ENCODE measurements at places on chromosomes 4 and X. TPM values are rescaled to one million over a fixed set of nuclear protein-coding genes. Genes with fewer than 3 reads are reported as not detected.

The PRDM8 gene
- 0.10 TPM for total RNA-seq

The GNPDA2 gene
- 16.6 TPM for total RNA-seq

The FAM9B gene
- total RNA-seq, result not detected

- no peaks in the 10 kb centered on the region for H3K4me1 ChIP-seq
- H3K27ac ChIP-seq, result no peak within 1 kb of the TSS
- H3K36me3 ChIP-seq, result no peaks in the 10 kb centered on the region
- H3K4me3 ChIP-seq, result no peak within 1 kb of the TSS
- H3K27me3 ChIP-seq, result peaks cover 45% of the 10 kb centered on the region
- DNase-seq, result no peak
Observed at GRCh38 chr4:70591955-70592582, at the start of gene AMBN. Gene AMBN (plus strand): TSS chr4:70592256. CDS start chr4:70592359, 103 bp downstream.

DNA sequence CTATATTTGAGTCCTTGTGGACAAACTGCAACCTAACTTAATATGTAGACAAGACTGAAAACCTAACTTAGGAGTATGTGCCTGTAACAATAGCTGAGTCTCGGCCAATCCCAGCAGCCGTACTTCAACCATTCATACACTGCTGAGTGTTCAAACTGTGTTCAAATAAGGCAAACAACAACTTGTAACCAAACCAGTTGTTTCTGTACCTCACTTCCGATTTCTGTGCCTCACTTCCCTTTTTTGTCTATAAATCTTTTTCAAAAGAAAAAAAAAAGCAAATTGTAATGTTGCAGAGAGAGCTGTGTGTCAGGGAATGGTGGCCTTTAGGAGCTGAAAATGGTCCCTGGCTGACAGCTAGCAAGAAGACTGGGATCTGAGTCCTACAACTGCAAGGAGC is 46.0 kb downstream of the GEMIN8 start:
- DNase-seq, result no peak
- no peak overlapping the region for H3K4me3 ChIP-seq
- no peaks in the 10 kb centered on the region for H3K36me3 ChIP-seq
- no peak overlapping the region for H3K27ac ChIP-seq
- H3K4me1 ChIP-seq, result no peaks in the 10 kb centered on the region
- H3K27me3 ChIP-seq, result no peaks in the 10 kb centered on the region

DNA sequence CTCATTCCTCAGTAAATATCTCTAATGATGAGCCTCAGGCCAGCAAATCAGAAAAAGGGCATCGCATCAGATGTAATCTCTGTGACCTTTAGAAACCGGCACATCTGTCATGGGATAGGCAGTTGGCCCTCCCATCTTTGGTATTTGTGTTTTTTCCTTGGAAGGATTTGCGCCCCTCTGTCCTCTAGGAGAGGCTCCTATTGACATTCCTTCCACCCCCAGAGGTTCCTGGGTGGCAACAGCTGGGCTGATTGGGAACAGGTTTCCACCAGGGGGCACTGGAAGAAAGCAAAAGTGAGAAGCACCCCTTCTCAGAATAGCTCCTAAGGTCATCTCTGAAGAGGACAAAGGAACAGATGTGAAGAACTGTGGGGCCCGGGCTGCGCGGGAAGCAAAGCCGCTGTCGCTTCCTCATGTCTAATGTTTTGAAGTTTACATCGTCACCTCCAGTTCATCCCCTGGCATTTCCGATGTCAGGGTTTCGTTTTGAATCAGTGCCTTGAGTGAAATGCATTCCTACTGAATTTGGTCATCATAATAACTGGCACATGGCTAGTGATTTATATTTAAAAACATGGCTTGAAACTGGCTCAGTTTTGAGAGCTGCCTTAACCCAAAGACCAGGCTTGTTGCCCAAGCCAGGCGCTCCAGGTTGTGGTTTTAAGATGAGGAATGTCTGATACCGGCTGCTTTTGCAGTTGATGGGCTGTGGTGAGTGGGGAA is 6.2 kb downstream of the TXK start:
- H3K36me3 ChIP-seq, result no peaks in the 10 kb centered on the region
- peak overlapping the region; percentile 87 for H3K27ac ChIP-seq
- peak overlapping the region; percentile 69 for H3K4me3 ChIP-seq
- peaks cover 13% of the 10 kb centered on the region for H3K4me1 ChIP-seq
- no peak for DNase-seq

DNA sequence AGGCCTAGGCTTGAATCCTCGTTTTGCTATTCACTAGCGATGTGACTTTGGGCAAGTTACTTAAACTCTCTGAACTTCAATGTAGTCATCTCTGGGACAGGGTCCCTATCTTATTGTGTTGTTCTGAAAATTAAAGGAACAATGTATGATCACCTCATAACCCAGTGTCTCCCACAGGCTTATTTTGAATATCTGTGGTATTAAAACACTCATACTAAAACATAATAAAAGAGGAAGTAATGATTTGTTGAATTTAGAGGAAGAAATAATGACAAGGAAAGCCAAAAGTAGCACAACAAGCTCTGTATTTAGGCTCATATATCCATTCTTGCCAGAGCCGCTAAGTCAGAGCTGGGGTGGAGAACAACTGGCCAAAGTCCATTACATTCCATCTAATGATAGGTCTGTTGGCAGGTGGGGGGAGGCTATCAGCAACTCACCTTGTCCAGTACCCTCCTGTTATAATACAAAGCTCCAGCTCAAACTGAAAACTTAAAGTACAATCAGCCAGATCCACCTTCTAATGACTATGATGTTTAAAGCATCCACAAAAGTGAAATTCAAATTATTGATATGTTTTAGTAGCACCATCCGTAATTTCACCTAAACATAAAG is 64.5 kb upstream of the LSM6 start:
- H3K27ac ChIP-seq, result no peak overlapping the region
- H3K4me3 ChIP-seq, result no peak overlapping the region
- peaks cover 5% of the 10 kb centered on the region for H3K27me3 ChIP-seq
- no peaks in the 10 kb centered on the region for H3K36me3 ChIP-seq
- no peaks in the 10 kb centered on the region for H3K4me1 ChIP-seq

DNA sequence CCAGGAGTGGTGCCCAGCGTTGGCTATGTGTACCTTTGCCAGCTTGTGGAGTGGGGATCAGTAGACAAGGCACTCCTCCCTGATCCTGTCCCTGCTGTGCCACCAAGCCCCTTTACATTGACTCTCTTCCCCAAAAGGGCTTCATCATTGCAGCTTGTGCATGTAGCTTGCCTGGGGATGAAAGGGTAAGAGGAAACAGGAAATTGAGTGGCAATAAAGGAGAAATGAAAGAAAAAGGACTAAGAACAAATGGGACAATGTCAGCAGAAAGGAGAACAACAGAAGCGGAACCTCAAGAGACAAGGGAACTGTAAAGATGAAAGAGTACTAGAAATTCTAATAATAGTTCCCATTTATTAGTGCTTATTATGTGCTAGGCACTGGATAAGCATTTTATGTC is 8.7 kb upstream of the IL13RA1 start:
- no peaks in the 10 kb centered on the region for H3K4me1 ChIP-seq
- H3K4me3 ChIP-seq, result no peak overlapping the region
- no peak overlapping the region for H3K27ac ChIP-seq
- DNase-seq, result no peak
- no peaks in the 10 kb centered on the region for H3K27me3 ChIP-seq
- no peaks in the 10 kb centered on the region for H3K36me3 ChIP-seq

- H3K4me3 ChIP-seq, result no peak overlapping the region
- no peaks in the 10 kb centered on the region for H3K4me1 ChIP-seq
- no peak for DNase-seq
- no peaks in the 10 kb centered on the region for H3K36me3 ChIP-seq
- peaks cover 3% of the 10 kb centered on the region for H3K27me3 ChIP-seq
- H3K27ac ChIP-seq, result no peak overlapping the region
Observed at GRCh38 chr4:17220816-17221215, 291.1 kb downstream of the QDPR start.

DNA sequence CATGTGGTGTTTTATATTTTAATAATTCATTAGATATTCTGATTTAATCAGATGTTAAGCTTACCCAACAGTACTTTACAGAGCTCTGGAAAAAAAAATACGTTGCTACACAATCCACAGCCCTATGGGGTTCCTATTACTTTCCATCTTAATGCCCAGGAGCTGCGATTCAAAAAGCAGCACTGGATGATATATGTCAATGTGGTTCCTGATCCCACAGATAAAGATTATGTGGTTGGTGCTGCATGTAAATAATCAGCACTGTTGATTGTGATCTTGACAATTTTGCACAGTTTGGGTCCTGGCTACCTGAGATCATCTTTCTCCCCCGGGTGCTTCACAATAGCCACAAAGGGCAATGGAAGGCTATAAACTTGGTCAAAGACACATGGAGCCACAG is 72.7 kb upstream of the DCLK2 start:
- H3K36me3 ChIP-seq, result no peaks in the 10 kb centered on the region
- H3K4me1 ChIP-seq, result peaks cover 20% of the 10 kb centered on the region
- no peak for DNase-seq
- H3K27me3 ChIP-seq, result no peaks in the 10 kb centered on the region
- no peak overlapping the region for H3K4me3 ChIP-seq

DNA sequence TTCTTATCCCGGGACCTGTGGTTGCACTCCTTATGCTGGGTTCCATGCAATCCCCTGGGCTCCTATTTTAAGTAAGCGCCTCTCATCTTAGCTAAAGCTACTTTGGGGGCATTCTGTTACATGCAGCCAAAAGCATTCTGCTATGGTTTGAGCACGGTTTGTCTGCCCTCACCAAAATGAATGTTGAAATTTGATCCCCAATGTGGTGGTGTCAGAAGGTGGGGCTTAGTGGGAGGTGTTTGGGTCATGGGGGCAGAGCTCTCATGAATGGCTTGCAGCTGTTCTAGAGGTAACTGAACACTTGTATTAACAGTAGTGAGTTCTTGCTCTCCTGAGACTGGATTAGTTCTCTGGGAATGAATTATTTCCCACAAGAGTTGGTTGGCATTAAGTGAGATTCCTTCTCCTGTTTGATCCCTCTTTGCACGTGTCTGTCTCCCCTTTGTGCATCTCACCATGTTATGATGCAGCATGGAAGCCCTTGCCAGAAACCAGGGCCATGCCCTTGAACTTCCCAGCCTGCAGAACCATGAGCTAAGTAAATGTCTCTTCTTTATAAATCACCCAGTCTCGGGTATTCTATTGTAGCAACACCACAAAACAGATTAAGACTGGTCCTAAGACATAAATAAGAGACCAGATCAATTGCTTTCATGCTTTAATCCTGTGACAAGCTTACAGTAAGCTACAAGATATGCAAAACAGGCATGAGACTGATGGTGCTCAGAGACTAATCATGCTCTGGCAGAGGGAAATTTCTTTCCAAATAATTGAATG is 141.8 kb downstream of the TSPAN5 start:
- DNase-seq, result no peak
- H3K4me1 ChIP-seq, result peaks cover 77% of the 10 kb centered on the region
- H3K36me3 ChIP-seq, result no peaks in the 10 kb centered on the region

DNA sequence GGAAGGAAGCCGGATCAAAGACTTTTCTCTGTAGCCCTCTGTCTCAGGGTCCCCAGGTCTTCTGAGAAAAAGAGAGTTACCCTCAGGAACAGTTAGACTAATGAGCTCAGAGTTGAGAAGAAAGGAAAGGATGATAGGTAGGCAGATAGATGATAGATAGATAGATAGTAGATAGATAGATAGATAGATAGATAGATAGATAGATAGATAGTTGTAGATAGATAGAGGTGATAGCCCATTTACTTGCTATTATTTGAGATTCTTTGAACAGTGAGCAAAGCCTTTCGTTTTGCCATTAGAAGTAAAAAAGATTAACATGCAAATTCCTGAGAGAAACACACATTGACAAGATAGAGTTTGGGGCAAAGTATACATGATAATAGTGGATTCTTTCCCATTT is 86.9 kb upstream of the KIT start:
- no peak overlapping the region for H3K4me3 ChIP-seq
- no peaks in the 10 kb centered on the region for H3K36me3 ChIP-seq
- H3K4me1 ChIP-seq, result peaks cover 7% of the 10 kb centered on the region
- no peak for DNase-seq
- H3K27ac ChIP-seq, result no peak overlapping the region
- no peaks in the 10 kb centered on the region for H3K27me3 ChIP-seq

DNA sequence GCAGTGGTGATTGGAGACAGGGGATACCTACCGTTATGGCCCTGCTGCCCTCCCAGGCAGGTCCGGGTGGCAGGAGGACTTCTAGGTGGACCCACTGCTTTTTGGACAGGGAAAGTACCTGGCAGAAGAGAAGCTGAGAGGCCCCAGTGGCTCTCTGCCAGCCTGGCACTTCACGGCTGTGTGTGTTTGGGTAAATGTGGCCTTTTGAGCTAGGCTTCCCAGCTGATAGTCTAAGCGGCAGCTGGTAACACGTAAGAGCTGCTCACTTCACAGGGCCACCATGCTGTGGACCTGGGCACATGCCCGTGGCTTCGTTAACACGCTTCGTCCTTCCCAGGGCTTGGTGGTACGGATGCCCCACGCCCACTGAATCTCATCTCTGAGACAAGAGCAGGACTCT is 92.0 kb upstream of the CLCN4 start:
- DNase-seq, result no peak
- H3K27me3 ChIP-seq, result no peaks in the 10 kb centered on the region
- H3K4me3 ChIP-seq, result no peak overlapping the region
- no peaks in the 10 kb centered on the region for H3K4me1 ChIP-seq

GRCh38 chrX:69107231-69107739 is 58.0 kb downstream of the PJA1 start:
- no peak for DNase-seq
- H3K27me3 ChIP-seq, result no peaks in the 10 kb centered on the region
- no peak overlapping the region for H3K4me3 ChIP-seq
